ENCODE measurements at places on chromosomes 13 and 19. TPM values are rescaled to one million over a fixed set of nuclear protein-coding genes. Genes with fewer than 3 reads are reported as not detected.

COL5A3 gene
- total RNA-seq: not detected

SYT5 gene
- total RNA-seq: not detected

GRCh38 chr19:11539495-11540365 is 1.1 kb downstream of the CNN1 start:
- no peaks in the 10 kb centered on the region for H3K36me3 ChIP-seq
- H3K4me1 ChIP-seq: peaks cover 6% of the 10 kb centered on the region
- no peak overlapping the region for H3K4me3 ChIP-seq
- DNase-seq: no peak
- no peak overlapping the region for H3K27ac ChIP-seq

- DNase-seq: no peak
- no peaks in the 10 kb centered on the region for H3K27me3 ChIP-seq
- no peaks in the 10 kb centered on the region for H3K4me1 ChIP-seq
- no peaks in the 10 kb centered on the region for H3K36me3 ChIP-seq
- H3K4me3 ChIP-seq: peak overlapping the region; percentile 31
Observed at GRCh38 chr19:31304831-31305312, 44.4 kb downstream of the TSHZ3 start.

- H3K36me3 ChIP-seq: no peaks in the 10 kb centered on the region
- no peak overlapping the region for H3K4me3 ChIP-seq
- no peak overlapping the region for H3K27ac ChIP-seq
Observed at GRCh38 chr13:36124236-36124822, 6.9 kb downstream of the DCLK1 start.

DNA sequence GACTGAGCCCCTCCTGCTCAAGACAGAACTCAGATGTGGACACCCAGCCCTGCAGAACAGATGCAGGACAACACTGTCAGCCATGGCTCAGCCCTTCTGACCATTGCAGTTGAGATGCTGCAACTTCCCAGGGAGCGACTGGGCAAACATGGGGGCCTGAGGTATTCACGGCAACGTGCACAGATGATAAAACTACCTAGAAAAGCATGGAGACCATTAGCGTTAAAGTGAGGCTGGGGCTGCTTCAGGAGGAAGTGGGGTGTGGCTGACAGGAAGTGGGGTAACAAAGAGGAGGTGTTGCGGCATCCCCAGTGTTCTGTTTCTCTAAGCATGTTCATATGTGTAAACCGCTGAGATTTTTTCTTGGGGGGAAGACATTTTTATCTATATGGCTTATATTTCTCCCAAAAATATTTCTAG is 1.3 kb upstream of the SIGLEC9 start:
- peak overlapping the region; percentile 82 for H3K4me3 ChIP-seq
- H3K36me3 ChIP-seq: no peaks in the 10 kb centered on the region
- H3K27me3 ChIP-seq: no peaks in the 10 kb centered on the region
- H3K4me1 ChIP-seq: peaks cover 63% of the 10 kb centered on the region
